ENCODE measurements at places on chromosomes 16 and 17. TPM values are rescaled to one million over a fixed set of nuclear protein-coding genes. Genes with fewer than 3 reads are reported as not detected.

MSLN gene
- total RNA-seq: not detected

MYH11 gene
- total RNA-seq: not detected

KRTAP3-1 gene
- total RNA-seq: not detected

TNFRSF13B gene
- total RNA-seq: not detected

KRT31 gene
- total RNA-seq: not detected

SOX15 gene
- 0.33 TPM for total RNA-seq

KRTAP2-1 gene
- total RNA-seq: not detected

MYH8 gene
- total RNA-seq: not detected

OTOP2 gene
- not detected for total RNA-seq

CES5A gene
- not detected for total RNA-seq

ASGR1 gene
- 10.3 TPM for total RNA-seq

CES1 gene
- total RNA-seq: not detected

NKIRAS2 gene
- total RNA-seq: 75.2 TPM

SLC9A5 gene
- 0.86 TPM for total RNA-seq

C17orf78 gene
- not detected for total RNA-seq

CCL5 gene
- total RNA-seq: 0.65 TPM

Data from vein endothelial cell (primary cell).